ENCODE measurements at places on chromosomes 5 and 9.

- DNase-seq = no peak
Observed at GRCh38 chr9:129282731-129283211, 104.7 kb upstream of the IER5L start.

GRCh38 chr9:38380872-38381534 is 11.5 kb upstream of the ALDH1B1 start:
- DNase-seq = no peak

DNA sequence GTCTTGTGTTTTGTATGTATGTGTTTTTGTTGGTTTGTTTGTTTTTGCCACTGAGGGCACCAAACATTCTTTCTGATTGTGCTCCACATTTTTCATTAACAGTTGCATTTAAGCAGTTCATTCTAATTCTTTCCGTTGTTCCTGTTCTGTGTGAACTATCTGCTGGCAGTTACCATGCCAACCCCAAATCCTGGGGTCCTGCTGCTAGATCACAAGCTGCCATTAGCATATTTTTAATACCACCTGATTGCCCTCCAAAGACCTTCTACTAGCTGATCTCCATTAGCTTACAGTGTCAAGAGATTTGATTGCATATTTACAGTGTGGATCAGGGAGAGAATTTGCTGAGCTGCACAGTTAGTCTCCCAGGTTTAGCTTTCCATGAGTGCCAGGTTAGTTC is 40.6 kb upstream of the STARD4 start:
- no peak for DNase-seq

DNA sequence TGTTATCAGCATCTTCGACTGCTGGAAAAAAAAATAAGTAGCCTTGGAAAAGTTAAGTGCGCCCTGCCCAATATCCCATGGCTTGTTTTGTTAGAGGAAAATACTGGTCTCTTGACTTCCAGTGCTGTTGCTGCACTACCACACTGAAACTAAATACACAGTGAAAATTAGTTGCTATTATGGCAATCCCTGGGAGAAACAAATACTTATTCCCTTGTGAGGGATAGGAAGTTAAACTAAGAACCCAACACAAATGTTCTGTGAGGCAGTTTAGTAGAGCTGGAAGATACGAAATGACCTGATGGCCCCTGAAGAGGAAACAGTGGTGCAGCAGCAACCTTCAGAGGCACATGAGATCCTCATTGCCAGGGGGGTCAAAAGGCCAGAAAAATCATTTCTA is 164.0 kb downstream of the ARL15 start:
- no peak for DNase-seq

DNA sequence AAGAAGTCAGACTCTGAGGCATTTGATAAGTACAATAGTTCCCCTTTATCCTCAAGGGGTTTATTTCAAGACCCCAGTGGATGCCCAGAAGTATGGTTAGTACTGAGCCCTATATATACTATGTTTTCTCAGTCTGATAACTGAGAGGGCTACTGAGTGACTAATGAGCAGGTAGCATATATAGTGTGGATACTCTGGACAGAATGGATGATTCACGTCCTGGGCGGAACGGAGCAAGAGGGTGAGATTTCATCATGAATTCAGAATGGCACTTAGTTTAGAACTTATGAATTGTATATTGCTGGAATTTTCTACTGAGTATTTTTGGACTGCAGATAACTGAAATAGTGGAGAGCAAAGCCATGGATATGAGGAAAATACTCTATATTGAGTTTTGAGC is 457.6 kb downstream of the PLK2 start:
- DNase-seq = no peak

DNA sequence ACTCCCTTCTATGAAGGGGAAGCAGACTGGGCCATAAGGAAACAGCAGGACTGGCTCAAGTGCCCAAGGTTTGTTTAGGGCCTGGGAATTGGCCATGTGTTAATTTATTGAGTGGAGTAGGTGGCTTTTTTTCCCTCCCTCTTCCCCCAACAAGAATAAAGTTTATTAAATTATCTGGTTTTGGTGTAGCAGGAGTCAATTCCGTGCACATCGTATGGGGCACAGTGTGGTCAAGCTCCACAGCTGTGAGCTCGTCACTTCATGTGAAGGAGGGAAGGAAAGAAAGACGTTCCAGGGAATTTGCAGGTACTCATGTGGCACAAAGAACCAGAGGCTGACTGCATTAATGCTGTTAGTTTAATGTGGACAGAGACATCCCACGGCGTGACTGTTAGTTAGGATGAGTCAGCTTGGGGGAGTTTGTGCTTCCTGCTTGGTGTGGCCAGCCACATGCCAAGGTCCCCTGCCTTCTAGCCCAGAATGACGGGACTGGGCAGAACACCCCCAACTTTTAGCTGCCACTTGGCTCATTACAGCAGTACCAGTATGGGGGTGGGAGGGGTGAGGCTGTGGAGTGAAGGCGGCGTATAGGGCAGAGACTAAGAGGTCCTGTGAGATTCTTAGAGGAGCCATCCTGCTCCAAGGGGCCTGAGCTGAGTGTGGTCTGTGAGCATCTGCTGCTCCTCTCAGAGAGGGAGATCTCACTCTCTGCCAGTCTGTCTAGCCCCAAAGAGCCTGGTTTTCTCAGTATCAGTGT is 33.2 kb downstream of the CSF1R start:
- DNase-seq = no peak

DNA sequence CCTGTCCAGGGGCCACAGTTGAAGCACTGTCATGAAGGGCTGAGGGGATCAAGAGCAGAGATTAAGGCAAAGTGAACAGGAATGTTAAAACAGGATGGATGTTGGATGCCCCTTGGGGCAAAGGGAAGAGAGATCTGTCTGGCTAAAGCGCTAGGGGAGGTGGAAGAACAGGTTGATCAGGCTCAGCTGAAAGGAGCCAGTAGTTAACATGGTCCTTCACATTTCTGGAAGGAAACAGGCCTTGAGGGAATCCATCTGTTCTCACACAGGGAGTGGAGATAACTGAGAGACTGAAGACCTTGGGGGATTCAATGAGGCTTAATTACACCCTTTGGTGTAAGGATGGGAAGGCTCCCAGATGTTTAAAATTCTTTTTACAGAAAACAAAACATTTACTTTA is 5.8 kb downstream of the HAPLN1 start:
- no peak for DNase-seq

- DNase-seq = no peak
Observed at GRCh38 chr9:78295731-78296130, 1.2 kb upstream of the PSAT1 start.

DNA sequence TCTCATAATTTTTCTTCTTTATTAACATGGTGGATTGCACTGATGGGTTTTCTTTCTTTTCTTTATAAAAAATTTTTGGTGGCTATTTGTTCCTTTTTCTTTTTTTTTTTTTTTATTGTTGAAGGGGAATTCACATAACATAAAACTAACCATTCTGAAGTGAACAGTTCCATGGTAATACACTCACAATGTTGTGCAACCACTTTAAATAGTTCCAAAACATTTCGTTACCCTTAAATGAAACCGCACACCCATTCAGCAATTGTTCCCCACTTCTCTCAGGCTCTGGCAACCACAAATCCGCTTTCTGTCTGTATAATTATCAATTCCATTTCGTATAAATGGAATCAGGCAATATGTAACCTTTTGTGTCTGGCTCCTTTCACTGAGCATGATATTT is 11.7 kb upstream of the SETX start:
- no peak for DNase-seq

DNA sequence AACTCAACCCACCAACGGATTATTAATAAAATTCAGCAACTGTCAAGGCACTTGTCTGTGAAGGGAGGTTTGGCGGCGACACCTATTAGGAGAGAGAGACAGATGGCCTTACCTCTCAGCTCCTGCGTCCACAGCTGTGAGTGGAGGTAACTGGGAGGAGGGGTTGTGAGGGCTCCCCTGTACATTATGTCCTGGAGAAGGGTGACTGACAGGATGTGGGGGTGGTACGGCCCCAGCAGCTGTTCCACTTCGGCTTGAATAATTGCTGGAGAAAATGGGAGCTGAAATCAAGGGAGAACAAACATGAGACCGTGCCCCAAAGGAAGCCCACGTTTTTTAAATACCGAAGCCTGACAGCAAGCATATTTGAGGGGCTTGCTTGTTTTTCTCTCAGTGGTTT is 353.5 kb upstream of the RFX3 start:
- DNase-seq = no peak

GRCh38 chr5:180519098-180519497 is 24.9 kb downstream of the CNOT6 start:
- no peak for DNase-seq

- DNase-seq = no peak
Observed at GRCh38 chr9:70000469-70000868, 43.2 kb upstream of the MAMDC2 start.

- DNase-seq = no peak
Observed at GRCh38 chr5:155087036-155087435, 73.5 kb downstream of the KIF4B start.

- no peak for DNase-seq
Observed at GRCh38 chr9:113603048-113603375, 139.5 kb downstream of the RGS3 start.

Data from stimulated activated CD4-positive, alpha-beta T cell treated with anti-CD3 and anti-CD28 coated beads, Interleukin-1b, Interleukin-23, amount 100 ng/mL, for 1 hour (primary cell).